ENCODE measurements at places on chromosomes 7 and 10. TPM values are rescaled to one million over a fixed set of nuclear protein-coding genes. Genes with fewer than 3 reads are reported as not detected.
A peak's percentile ranks its signal among the peaks of the same experiment; 100 is the strongest.

The ATP5MK gene
- total RNA-seq, result 203 TPM

The GAD2 gene
- total RNA-seq, result not detected

The MCM10 gene
- 42.0 TPM for total RNA-seq

The CALHM3 gene
- not detected for total RNA-seq

The GJD4 gene
- total RNA-seq, result not detected

The TEX47 gene
- not detected for total RNA-seq

The GPR85 gene
- not detected for total RNA-seq

GRCh38 chr7:20111821-20112542 lies 105.2 kb downstream of the MACC1 start:
- no peak for DNase-seq

GRCh38 chr7:106610996-106611886 lies 49.7 kb downstream of the CCDC71L start:
- DNase-seq, result peak; percentile 47

- DNase-seq, result no peak
Observed at GRCh38 chr10:98321186-98321780, 53.3 kb upstream of the LOXL4 start.

- no peak for DNase-seq
Observed at GRCh38 chr10:28250782-28251181, 52.1 kb downstream of the MPP7 start.

- DNase-seq, result no peak
Observed at GRCh38 chr10:94213001-94213530, 149.7 kb downstream of the NOC3L start.

DNA sequence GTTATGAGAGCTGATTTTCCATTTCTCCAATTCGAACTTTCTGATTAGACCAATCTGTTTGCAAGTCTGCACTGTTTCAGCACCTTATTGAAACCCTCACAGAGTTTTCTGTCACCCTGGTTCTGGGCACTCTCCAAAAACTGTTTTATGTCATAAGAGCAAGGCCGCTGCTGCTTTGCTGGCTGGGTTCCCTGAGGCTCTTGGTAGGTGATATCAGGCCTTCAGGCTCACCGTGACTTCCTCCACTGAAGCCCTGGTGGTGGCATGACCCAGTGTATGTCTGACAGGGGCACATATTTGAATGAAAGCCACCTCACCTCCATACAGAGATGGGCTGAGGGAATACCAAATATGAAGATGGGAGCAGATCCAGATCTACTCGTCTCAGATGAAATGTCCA lies 8.3 kb downstream of the RABGEF1 start:
- DNase-seq, result no peak

DNA sequence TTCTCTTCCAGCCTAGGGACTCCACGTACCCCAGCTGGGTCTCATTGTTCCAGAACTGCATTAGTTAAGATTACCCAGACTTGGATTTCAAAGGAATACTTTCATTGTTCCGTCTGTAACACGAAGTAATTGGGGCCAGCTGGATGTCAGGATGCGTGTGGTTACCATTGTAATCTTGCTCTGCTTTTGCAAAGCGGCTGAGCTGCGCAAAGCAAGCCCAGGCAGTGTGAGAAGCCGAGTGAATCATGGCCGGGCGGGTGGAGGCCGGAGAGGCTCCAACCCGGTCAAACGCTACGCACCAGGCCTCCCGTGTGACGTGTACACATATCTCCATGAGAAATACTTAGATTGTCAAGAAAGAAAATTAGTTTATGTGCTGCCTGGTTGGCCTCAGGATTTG lies 21.0 kb downstream of the LRRC17 start:
- no peak for DNase-seq

GRCh38 chr7:91373111-91373800 lies 109.0 kb downstream of the FZD1 start:
- no peak for DNase-seq

GRCh38 chr7:15618275-15618674 lies 56.5 kb upstream of the AGMO start:
- DNase-seq, result no peak

GRCh38 chr7:83870515-83870914 lies 221.6 kb upstream of the SEMA3E start:
- DNase-seq, result no peak

GRCh38 chr10:130358981-130359650 lies 222.9 kb downstream of the GLRX3 start:
- no peak for DNase-seq

- no peak for DNase-seq
Observed at GRCh38 chr10:93139059-93139655, 65.5 kb downstream of the CYP26A1 start.

DNA sequence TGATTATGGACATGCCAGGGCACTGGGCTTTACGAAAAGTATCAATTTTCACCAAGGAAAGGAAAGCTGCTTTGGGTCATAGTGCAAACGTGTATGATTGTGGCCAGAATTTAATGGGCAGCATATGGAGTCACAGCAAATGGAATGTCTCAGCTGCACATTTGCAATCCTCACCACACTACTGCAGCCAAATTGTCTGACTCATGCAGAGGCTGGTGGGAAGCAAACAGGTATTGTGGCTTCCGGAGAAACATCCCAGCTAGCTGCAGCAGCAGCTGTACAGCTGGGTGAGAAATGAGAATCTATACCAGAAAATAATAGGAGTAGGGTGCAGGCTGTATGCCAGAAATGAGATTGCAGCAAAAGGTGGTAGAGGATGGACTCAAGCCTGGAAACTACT lies 374.7 kb upstream of the VWC2 start:
- no peak for DNase-seq

DNA sequence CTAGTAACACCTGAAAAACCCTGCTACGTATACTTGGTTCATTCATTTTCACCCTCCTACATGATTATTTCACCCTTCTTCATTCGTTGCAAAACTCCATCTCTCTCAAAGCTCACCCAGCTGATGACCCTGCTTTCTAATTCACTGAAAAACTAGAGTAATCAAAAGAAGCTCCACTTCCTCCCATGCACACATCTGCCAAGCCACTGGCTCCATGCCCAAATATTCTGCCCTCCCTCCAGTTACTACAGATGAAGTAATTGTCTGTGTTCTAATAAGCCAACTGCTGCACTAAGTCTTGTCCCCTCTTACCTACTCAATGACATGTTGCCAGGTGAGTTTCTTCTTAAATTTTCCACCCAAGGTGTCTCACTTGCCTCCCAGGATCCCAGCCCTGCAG lies 96.9 kb upstream of the CCDC71L start:
- no peak for DNase-seq

DNA sequence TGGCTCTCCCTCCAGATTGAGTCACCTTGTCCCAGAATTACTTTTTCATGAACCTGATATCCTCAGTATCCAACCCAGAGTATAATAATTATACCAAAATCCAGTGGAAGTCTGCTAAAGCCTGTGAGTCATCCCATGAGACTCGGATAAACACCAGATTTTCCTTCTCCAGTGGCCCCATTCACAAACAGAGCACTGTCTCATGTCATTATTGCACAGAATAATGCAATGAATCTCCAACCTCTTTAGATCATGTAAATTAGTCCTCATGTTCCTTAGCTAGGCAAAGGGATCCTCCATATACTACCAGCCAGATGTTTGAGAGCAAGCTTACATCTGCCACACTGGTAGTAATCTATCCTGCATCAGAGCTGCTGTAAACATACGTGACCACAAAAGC lies 89.0 kb downstream of the AMPH start:
- DNase-seq, result no peak

DNA sequence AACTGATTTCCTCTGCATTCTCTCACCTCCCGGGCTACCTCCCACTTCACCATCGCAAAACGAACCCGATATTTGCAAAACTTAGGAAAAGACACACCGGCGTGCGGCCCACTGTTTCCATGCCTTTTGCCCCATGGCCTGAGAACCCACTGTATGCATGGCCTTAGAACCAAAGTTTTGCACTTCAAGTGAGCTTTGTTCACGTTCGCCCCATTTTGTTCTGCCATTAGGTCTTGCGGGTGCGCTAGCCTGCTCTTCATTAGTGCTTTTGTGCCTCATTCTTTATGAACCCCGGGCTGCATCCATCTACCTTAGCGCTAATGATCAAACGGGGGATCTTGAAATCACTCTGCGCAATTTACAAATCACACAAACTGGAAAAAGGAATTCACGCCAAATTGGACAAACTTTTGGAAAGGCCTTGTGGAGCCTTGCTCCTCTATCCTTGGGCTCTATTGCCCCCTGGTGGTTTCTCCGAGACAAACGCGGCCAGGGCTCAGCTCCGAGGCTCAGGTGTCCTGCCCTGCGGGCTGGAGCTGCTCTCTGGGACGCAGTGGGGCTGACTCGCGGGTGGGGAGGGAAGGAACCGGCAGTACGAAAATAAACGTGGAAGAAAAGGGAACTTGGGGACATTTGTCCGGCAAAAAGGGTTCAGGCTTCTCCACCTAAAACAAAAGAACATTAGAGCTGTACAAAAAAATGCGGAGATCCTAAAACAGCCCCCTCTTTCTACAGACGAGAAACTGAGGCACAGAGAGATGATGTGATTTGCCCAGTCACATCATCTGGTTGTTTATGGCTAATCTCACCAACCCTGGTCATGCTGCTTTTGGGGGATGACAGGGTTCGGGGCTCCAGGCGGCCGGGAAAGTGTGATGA lies 300.4 kb upstream of the NFE2L3 start:
- peak; percentile 96 for DNase-seq

Measured in Calu3 (cell line).